ENCODE measurements at places on chromosomes 7 and 10. TPM values are rescaled to one million over a fixed set of nuclear protein-coding genes. Genes with fewer than 3 reads are reported as not detected.

SUN3 gene
- not detected for total RNA-seq

MICALL2 gene
- 117 TPM for total RNA-seq

PLAC9 gene
- 6.0 TPM for total RNA-seq

VIPR2 gene
- 1.3 TPM for total RNA-seq

EN2 gene
- total RNA-seq: not detected

CD36 gene
- 8.7 TPM for total RNA-seq

HYAL4 gene
- total RNA-seq: not detected

TMEM225B gene
- total RNA-seq: 0.74 TPM

FAM237B gene
- not detected for total RNA-seq

ZNF804B gene
- not detected for total RNA-seq

HMX2 gene
- 0.13 TPM for total RNA-seq

ANK3 gene
- total RNA-seq: 34.6 TPM

FRAT1 gene
- total RNA-seq: 6.1 TPM

SPOCK2 gene
- 6.5 TPM for total RNA-seq

PODXL gene
- 11.2 TPM for total RNA-seq

TMEM229A gene
- total RNA-seq: not detected

DGKI gene
- 0.35 TPM for total RNA-seq

TUBAL3 gene
- total RNA-seq: 39.6 TPM

DNA sequence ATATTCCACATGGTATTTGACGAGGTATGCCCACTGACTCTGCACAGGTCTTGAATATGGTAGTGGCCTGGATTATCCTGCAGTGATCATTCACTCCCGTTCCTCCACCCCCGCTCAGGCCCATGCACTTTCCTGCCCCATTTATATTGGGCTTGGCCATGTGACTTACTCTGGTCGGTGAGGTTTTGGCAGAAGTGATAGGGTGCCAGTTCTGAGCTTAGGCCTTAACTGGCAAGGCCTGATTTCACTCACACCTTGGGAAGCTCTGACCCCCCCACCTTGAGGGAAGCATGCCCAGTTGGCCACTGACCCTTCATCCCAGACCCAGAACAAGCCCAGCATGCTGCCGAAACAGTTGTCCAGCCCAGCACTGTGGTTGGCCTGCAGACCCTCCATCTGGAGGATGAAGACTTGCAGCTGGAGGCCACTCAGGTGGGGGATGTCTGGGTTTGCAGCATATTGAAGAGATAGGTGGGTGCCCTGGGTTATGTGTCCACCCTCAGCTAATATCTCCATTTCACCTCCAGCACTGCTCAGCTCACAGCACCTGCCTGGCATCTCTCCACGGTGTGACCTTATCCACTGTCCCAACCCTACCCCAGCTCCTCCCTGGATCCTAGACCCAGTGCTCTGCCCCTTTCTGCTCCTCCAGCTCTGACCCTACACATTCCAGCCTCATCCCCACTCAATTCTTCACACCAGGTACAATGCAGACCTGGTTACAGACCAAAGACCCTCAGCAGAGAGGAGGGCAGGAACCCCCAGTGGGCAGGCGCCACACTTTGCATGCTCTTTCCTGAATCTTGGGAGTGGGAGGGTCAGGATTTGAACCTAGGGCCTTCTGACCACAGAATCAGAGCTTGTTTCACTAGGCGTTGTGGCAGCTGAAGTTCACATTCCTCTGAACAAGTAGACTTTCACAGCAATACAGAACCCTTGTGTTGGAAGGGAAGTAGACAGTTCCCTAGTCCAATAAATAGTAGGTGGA is 138.1 kb upstream of the CHST15 start:
- DNase-seq: no peak

DNA sequence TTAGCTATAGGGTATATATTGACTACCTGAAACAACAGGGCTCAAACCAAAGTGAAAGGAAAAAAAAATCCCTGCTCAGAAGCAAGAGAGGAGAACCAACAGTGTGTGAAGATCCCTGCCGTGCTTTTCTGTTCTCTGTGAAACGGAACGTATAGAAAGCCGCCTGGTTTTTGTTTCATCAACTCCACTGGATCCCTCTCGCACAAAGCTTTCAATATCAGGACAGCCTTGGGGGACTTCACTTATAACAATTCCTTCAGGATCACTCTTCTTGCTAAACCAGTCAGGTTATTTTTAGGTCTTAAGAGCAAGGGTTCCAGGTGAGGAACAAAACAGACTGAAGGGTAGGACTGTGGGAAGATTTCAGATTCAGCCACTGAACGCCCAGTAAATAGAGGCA is 151.1 kb upstream of the CACNA2D1 start:
- DNase-seq: no peak

GRCh38 chr10:85317827-85318226 is 989.4 kb downstream of the CCSER2 start:
- no peak for DNase-seq

- DNase-seq: peak; percentile 68
These were observed 2.7 kb upstream of the MUC17 start for GRCh38 chr7:101017064-101017777.

DNA sequence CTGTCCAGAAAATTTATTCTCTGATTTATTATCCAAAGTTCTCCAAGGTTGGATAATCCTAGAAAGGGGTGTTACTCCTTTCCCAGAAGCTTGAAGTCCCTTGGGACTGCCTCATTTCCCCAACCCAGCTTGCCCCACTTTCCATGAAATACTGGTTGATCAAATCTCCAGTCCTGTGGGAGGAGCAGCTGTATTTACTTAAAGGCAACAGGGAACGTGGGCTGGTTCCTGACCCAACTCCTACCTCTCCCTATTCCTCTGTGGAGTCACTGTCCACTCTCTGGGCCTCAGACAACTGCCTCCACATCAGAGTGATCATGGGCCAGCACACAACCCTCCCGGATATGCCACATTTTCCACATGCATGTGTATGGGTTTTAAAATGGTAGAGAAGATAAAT is 166.2 kb upstream of the PRR15 start:
- no peak for DNase-seq

DNA sequence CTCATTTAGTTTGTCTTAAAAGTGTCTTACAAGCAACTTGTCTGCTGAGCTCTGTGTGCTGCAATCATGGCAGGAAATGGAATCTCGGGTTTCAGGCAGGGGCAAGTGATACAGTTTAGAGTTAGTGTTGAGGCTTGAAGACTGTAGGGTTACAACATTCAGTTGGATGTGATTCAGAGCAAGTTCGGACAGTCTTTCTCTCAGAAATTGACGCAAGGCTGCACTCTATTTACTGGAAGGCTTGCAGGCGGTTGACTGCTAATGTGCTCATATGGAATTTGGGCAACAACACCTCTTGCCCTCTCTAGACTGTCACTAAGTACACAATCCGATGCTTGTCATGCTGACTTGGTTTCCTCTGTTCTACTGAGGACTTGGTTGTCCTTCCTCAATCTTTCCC is 161.7 kb upstream of the BMPER start:
- DNase-seq: no peak

DNA sequence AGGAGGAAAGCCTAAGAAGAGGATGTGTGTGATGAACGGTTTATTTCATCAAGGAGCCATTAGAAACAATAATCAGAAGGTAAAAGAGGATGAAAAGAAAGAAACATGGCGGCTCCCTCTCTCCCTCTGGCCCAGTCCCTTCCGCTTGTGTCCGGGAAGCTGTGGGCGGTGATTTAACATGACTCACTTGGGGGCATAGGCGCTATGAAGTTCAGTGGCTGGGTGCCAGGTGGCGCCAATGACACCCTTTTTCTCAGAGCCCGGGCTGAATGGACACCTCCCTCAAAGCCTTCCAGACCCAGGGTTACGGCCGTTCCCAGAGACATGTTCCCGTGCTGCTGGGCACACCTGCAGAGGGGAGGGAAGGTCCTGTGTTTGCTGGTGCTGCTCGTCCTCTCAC is 244.0 kb downstream of the SKAP2 start:
- no peak for DNase-seq

DNA sequence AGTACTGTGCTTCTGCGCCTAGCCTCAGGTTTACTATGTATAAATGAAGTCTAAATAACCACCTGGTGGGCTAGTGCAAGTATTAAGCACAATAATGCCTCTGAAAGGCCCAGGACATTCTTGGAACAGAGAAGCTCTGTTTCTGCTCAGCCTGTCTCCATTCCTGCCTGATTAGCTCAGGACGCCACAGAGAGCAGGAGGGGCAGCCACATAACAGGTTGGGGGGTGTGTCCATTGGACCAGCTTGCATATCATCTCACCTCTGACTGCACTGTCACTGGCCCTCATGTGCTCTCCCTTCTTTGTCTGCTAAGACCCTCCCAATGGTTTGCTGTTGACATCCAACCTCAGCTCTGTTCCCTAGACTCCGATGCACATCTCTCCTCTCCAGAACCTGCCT is 52.8 kb upstream of the IKZF1 start:
- DNase-seq: no peak

DNA sequence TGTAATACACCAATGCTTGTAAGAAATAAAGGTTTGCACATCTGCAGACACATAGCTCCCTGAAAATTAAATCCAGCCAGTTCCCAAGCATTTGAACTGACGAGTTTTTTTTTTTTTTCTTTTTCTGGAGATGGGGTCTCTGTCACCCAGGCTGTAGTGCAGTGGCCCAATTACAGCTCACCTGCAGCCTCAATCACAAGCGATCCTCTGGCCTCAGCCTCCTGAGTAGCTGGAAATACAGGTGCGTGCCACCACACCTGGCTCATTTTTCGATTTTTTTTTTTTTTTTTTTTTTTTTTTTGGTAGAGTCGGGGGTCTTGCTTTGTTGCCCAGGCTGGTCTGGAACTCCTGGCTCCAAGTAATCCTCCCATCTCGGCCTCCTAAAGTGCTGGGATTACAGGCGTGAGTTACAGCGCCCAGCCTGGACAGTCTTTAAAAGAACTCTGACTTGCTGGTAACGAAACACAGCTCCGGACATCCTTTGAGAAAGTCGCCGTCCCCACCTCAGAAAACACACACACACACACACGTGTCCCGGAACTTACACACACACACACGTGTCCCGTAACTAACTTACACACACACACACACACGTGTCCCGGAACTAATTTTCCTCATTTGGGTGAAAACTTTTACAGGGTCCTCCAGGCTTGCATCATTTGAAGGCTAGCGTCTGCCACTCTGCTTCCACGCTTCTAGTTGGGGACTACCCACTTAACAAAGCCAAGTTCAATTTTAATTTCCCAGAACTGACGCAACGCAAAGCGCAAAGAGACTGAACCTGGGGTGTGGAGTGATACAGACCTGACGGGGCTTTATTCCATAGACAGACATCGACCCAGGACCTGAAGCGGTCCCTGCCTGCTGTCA is 18.6 kb downstream of the OCM2 start:
- peak; percentile 30 for DNase-seq

GRCh38 chr10:230758-231157 is 95.5 kb downstream of the ZMYND11 start:
- no peak for DNase-seq

GRCh38 chr10:48547981-48548380 is 56.9 kb downstream of the ARHGAP22 start:
- DNase-seq: peak; percentile 15

- no peak for DNase-seq
These were observed 553.3 kb upstream of the FZD8 start for GRCh38 chr10:36195364-36195763.

DNA sequence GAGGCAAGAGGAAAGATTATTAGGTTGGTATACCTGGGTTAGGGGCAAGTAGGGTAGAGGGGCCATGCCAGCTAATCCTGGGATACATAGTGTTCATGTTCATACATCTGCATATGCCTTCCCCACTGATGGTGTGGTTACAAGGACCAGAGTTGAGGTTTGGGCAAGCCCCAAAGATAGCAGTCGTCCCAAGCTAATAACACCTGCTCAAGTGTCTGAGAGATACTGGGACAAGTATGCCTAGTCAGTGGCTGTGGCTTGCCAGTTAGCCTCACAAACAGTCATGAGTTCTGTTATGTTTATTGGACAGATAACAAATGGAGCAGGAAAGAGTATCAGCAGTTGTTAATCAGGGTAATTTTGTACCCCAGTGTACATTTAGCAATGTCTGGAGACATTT is 139.6 kb downstream of the ADAM22 start:
- DNase-seq: no peak

DNA sequence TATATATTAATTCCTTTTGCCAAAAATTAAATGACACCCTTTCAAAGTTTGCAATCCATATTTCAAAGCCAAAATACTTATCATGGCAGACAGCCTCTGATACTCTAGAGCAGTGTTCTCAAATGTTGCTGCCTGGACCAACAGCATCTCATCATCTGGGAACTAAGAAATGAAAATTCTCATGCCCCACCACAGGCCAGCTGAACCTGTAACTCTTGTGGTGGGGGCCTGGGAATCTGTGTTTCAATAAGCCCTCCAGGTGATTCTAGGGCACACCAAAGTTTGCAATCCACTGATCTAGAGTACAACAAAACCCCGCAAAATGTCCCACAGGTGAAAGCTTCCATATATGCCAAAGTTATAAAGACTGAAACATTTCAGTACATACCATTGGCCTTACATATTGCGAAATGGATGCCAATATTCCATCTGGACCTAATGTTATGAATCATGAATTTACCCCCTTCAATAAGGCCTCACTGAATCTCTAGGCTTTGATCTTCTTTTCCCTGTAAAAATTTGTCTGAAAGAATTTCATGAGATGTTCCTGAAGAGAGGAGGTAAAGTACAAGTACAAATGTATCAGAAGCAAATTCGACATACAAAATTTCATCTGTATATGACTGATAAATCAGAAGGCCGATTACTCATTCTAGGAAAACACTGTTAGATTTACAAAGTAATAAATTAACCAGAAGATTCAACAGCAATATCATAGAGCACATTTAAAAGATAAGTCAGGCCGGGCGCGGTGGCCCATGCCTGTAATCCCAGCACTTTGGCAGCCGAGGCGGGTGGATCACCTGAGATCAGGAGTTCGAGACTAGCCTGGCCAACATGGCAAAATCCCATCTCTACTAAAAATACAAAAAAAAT is 25.3 kb upstream of the EPC1 start:
- DNase-seq: no peak

- no peak for DNase-seq
These were observed 4.0 kb downstream of the GATA3 start for GRCh38 chr10:8058274-8059111.

GRCh38 chr10:110226926-110227641 is 19.7 kb downstream of the MXI1 start:
- DNase-seq: peak; percentile 83

DNA sequence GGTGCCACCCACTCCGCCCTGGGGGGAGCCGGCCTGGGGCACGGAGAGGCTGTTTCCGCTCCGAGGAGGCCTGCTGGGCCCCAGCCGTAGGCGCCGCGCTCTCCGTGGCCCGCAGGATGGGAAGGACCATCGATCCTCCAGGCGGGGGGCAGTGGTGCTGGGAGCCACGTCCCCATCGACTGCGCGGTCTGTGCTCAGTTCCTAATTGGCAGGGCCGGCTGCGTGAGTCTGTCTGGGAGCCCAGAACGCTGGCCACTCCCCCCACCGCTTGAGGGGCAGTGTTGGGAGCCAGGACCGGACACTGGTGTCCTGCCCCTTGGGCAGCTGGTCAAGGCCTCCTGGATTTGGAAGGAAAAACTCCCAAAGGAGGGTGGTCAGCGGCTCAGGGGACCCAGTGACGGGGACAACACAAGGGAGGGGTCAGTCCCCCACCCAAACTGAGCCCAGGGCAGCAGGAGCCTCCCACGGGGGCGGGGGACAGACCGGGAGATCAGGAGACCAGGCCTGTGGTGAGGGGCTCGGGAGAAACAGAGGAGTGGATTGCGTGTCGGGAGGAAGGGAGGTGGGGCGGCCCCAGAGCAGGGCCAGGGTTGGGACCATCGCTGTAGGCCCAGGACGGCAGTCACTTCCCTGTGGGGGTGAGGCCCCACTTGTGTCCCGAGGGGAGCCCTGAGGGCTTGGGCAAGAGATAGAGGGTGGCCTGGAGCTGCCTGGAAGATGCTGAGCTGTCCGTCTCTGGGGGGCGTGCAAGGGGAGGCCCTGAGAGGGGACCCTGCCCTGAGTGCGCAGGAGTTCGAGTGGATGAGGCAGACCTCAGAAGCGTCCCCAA is 89.0 kb downstream of the UNCX start:
- DNase-seq: no peak

GRCh38 chr10:803041-803741 is 113.7 kb upstream of the DIP2C start:
- DNase-seq: no peak
